ENCODE measurements at places on chromosomes 1 and 21. TPM values are rescaled to one million over a fixed set of nuclear protein-coding genes. Genes with fewer than 3 reads are reported as not detected.

PROK1 gene
- total RNA-seq: not detected

C4BPA gene
- not detected for total RNA-seq

DNM3 gene
- 2.1 TPM for total RNA-seq

LDLRAD2 gene
- total RNA-seq: not detected

OR2T34 gene
- total RNA-seq: not detected

PM20D1 gene
- total RNA-seq: not detected

COG2 gene
- 19.8 TPM for total RNA-seq

VWA5B1 gene
- not detected for total RNA-seq

SLC25A34 gene
- total RNA-seq: 0.62 TPM

GBP3 gene
- total RNA-seq: 28.1 TPM

PLA2G2F gene
- total RNA-seq: not detected

AADACL3 gene
- not detected for total RNA-seq

GJA5 gene
- 0.44 TPM for total RNA-seq

FMO1 gene
- total RNA-seq: 0.37 TPM

NCSTN gene
- 75.9 TPM for total RNA-seq

ENAH gene
- 72.2 TPM for total RNA-seq

LRRN2 gene
- under 0.01 TPM for total RNA-seq

OR2T33 gene
- not detected for total RNA-seq

CCDC30 gene
- total RNA-seq: 0.55 TPM

ANGPTL3 gene
- not detected for total RNA-seq

FCGR1A gene
- total RNA-seq: not detected

MPZ gene
- total RNA-seq: 0.87 TPM

RNASEL gene
- total RNA-seq: 6.6 TPM

FMO3 gene
- total RNA-seq: not detected

NCMAP gene
- not detected for total RNA-seq

SCMH1 gene
- 18.5 TPM for total RNA-seq

ORC1 gene
- 3.4 TPM for total RNA-seq

DMRTA2 gene
- 0.11 TPM for total RNA-seq

PTPRC gene
- not detected for total RNA-seq

GSTM5 gene
- 1.00 TPM for total RNA-seq

DDI2 gene
- 14.1 TPM for total RNA-seq

LMX1A gene
- not detected for total RNA-seq

UTS2 gene
- not detected for total RNA-seq

PWP2 gene
- total RNA-seq: 35.6 TPM

PLA2G2C gene
- under 0.01 TPM for total RNA-seq

S100PBP gene
- 70.5 TPM for total RNA-seq

C1orf116 gene
- total RNA-seq: under 0.01 TPM

CNR2 gene
- not detected for total RNA-seq

SPRR1A gene
- not detected for total RNA-seq

WDR64 gene
- not detected for total RNA-seq

CA6 gene
- not detected for total RNA-seq

ERICH3 gene
- not detected for total RNA-seq

KRTAP13-2 gene
- total RNA-seq: not detected

SLAMF1 gene
- total RNA-seq: not detected

FOXD2 gene
- 0.22 TPM for total RNA-seq

TRNP1 gene
- total RNA-seq: 62.3 TPM

ECM1 gene
- 9.5 TPM for total RNA-seq

DEPDC1 gene
- total RNA-seq: 25.7 TPM

DPT gene
- not detected for total RNA-seq

REN gene
- 0.77 TPM for total RNA-seq

RASAL2 gene
- total RNA-seq: 21.6 TPM

OR2L13 gene
- total RNA-seq: not detected

LCE1F gene
- not detected for total RNA-seq

Data from uterine smooth muscle cell (primary cell).